Ovary (tissue), 10 donors: ENCODE measurements at places on chromosomes 11 and 22. TPM values are rescaled to one million over a fixed set of nuclear protein-coding genes. Genes with fewer than 3 reads are reported as not detected.

DNA sequence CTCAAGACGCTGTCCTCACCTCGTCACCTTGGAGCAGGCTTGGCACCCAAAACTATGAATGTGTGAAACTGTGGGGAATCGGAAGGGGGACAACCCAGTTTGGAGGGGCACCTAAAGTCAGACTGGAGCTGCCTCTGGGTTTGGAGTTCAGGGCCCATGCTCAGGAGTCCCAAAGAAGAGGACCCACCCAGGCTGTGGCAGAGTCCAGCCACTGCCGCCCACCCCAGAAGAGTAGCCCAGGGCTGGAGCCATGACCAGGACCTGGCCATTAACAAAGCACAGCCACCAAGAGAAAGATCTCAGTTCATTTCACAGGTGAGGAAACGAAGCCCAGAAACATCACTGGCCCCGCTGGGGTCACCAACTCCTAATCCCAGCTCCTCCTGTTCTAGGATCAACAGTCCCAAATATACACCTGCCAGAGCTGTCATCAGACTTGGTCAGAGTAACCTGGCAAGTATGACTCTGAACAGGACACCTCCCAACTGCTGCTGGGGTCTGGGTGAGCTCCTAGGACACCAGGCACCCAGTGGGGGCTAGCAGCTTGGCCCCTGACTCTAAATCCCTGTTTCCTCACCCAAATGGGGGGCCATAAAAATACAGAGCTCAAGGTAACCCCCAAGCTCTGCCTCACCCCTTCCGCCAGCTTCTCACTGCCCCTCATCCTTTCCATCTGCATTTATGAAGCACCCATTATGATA lies 2.7 kb downstream of the RAB3IL1 start:
- DNase-seq, result no peak

The GTF2H1 gene
- total RNA-seq, result 30.0 TPM

DNA sequence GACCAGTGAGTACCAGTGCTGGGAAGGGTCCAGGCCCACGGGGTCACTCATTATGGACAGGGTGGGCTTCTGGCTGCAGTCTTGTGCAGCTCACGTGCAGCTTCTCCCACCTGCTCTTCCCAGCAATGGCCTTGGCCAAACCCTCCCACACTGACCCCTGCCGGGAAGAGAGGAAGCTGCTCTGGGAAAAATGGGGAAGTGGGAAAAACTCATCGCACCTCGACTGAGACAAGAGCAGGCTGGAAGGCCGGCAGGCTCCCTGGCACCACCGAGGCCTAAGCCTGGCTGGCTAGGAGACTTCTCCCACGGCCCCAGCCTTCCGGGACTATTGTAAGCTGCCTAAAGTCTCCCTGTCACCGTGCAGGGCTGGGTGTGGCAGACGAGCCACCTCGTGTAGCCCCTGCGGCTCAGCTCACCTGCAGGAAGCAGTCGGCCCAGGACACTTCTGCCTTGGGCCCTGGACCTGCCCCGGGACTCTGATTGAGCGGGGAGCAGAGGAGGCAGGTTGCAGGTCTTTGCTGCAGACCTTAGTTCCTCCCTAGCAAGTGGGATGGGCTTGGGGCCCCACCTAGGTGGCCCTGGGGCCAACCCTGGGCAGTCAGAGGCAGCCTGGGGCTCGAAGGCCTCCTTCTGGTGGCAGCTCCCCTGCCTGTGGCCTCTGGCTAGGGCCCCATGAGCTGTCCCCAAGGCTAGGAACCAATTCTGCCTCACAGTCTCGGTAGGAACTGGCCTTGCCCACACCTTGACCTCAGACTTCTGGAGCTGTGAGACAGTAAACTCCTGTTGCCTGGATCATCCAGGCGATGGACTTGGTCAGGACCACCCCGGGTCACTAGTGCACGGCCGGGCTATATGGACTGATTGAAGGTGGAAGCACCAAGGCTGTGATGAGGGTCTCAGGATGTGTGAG lies 23.1 kb downstream of the MRGPRG start:
- DNase-seq, result no peak

GRCh38 chr11:65553301-65554001 lies 4.7 kb downstream of the LTBP3 start:
- no peak for DNase-seq

GRCh38 chr11:121340032-121340580 lies 47.5 kb downstream of the SC5D start:
- no peak for DNase-seq

- DNase-seq, result no peak
Observed at GRCh38 chr11:12581923-12582322, 92.3 kb upstream of the TEAD1 start.

- no peak for DNase-seq
Observed at GRCh38 chr11:19703211-19703610, 9.4 kb upstream of the NAV2 start.

The TMEM258 gene
- 117 TPM for total RNA-seq

The OR5B21 gene
- total RNA-seq, result not detected

GRCh38 chr22:19036523-19037273 lies 85.5 kb downstream of the DGCR2 start:
- no peak for DNase-seq

The NFAM1 gene
- 0.36 TPM for total RNA-seq

GRCh38 chr11:1629326-1630185 lies at the start of gene KRTAP5-5:
KRTAP5-5 (plus strand) TSS chr11:1629775; CDS start chr11:1629841, 66 bp downstream.
- DNase-seq, result no peak

DNA sequence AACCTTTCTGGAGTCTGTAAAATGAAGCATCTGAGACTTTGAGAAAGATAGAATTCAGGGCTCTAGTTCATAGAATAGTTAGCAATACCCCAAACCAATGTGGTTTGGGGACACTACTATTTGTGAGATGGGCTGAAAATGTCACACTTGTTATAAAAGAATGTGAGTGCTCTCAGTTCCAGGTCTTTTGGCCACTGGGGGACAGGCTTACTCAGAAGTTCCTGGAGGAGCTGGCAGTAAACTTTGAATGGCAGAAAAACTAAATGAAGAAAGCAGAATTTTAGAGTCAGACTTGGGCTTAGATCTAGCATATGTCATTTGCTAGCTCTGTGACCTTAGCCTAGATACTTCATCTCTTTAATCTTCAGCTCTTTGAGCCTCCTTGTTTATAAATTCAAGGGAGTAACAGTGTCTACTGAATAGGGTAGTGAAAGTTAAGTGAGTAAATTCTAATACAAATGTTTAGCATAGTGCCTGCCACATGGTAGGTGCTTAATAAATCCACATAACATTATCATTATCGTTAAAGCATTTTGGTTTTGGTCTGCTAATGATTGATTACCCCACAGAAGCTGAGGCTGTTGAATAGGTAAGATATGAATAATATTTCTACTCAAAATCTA lies 3.7 kb downstream of the LYVE1 start:
- no peak for DNase-seq

- DNase-seq, result no peak
Observed at GRCh38 chr11:28245131-28245530, 136.9 kb downstream of the METTL15 start.

DNA sequence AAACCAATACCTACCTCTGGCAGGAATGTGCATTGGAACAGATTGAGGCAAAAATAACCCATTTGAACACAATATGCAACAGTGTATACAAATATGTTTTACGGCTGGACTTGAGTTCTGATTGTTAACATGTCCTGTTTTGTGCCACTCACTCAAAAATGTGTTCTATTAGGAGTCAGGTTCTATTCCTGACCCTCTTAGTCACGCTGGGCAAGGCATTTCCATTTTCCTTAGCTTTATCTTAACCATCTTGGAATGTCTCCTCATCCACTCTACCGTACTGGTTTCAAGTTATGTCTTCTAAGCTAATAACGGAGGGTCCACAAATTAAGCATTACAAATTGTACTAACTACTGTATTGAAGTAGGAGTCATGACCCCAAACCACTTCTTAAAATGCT lies 78.6 kb downstream of the MAML2 start:
- DNase-seq, result no peak
